ENCODE measurements at places on chromosomes 16 and 17.

GRCh38 chr16:27204312-27204915, 1.1 kb downstream of the KDM8 start:
- no peak for DNase-seq

GRCh38 chr17:43043307-43043706, 18.3 kb downstream of the RND2 start:
- DNase-seq, result no peak

DNA sequence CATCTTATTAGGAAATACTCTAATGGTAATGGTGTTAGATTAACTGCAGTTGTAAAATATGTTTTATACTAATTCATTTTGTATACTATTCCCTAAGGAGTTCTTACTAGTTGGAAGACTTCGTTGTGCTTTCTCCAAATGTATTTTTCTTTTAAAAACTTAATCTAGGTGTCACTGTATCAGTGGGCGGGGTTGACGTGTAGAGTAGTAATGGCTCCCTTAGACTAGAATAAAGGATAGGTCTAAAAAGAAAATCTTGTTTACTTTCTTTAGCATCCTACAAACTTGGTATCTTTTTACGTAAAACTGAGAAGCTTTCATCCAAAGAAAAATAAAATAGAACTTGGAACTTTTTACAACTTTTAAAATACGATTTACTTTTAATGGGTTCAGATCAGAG, 55.0 kb upstream of the MRC2 start:
- DNase-seq, result peak; percentile 53

DNA sequence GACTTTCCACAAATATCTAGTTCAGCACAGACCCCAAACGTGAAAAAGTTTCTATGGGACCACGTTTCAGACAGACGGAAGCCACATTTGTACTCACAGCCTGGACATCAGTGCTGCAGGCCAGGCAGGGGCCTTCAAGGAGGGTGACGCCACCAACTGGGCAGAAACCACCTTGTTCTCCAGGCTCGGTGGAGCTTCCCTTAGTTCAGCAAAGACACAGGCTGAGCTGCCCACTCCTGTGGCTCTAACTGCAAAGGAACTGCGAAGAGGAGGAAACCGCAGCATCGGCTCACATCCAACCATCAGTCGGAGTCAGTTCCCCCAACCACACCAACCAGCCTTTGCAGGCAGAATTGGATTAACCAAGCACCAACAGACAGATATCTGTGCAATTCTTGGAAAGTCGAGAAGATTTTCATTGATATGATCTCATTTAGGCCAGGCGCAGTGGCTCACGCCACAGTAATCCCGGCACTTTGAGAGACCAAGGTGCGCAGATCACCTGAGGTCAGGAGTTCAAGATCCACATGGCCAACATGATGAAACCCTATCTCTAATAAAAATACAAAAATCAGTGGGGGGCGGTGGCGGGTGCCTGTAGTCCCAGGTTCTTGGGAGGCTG, 73.3 kb upstream of the CNEP1R1 start:
- no peak for DNase-seq

Measured in LHCN-M2 (cell line).